Activated T-cell treated with anti-CD3 and anti-CD28 coated beads for 1 hour (primary cell): ENCODE measurements at places on chromosomes 7 and 10.
A peak's percentile ranks its signal among the peaks of the same experiment; 100 is the strongest.

GRCh38 chr7:139741789-139742344, 35.9 kb downstream of the HIPK2 start:
- no peak for DNase-seq

- DNase-seq, result peak; percentile 3
These were observed 453 bp downstream of the URGCP start for GRCh38 chr7:43905956-43906330.

DNA sequence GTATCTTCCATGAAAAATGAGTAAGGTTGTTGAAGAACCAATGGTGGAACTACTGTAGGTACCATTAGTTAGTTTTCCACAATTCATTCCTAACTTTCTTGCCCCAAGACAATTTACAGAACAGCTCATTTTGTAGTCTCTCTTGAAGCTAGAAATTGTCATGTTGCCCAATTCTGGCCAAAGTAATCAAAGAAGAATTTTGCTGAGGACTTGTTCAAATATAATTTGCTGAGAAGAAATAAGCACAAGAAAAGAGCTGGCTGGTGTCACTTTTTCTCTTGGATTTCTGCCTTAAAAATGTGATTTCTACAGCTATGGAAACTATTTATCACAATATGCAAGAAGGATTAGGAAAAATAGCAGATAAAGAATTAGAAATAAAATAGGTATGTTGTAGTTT, 199.2 kb upstream of the SEMA3A start:
- no peak for DNase-seq

DNA sequence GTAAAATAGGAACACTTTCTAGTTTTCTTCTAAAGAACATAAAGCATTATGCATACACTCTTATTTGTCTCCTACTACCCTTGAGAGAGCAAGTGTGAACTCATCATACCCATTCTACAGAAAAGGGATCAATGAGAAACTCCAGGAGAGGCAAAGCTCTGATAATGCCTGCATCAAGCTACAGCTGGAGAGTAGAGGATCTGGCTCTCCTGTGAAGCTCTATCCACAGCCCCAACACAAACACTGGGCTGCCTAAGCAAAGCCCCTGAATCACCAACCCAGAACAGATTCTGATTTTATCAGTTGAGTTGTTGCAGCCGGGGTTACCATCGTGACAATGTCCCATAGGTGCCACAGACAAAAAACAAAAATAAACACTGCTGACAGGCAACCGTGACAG, 74.9 kb downstream of the NUDCD3 start:
- DNase-seq, result no peak

DNA sequence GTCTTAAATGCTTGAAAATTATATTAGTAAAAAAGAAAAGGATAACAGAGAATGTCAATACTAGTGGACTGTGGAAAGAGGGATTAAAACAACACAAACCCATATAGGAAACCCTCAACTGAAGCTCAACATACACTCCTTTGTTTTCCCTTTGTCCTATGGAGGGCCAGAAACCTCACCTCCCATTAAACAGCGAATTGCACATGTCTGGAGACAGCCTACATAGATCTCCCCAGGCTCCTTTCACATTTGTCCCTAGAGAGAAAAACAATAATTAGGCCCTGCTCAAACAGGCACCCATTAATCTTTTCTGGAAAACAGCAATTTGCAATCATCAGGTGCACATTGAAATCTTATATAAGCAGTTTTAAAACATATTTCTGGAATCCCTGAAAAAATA, 87.6 kb upstream of the SEMA3D start:
- no peak for DNase-seq
